ENCODE measurements at places on chromosomes 4 and X. TPM values are rescaled to one million over a fixed set of nuclear protein-coding genes. Genes with fewer than 3 reads are reported as not detected.
A peak's percentile ranks its signal among the peaks of the same experiment; 100 is the strongest.

DNA sequence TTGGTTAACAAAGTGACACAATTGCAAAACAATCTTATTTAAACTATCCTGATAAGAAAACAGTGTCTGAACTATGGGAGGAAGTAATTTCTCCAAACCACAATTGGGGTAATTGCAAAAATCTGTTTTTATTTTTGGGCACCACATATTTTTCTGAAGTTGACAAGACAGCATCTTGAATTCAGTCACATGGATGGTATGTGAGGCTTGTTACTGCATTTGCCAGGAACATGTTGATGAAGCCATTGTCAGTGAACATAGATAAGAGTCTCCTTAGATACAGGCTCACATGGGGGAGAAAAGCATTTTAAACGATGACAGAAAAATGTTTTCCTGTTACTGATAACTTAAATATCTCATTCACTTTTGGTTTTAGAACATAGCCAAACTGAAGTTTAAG is 5.5 kb upstream of the USP53 start:
- DNase-seq = no peak

- DNase-seq = peak; percentile 69
Observed at GRCh38 chr4:57080781-57081650, 29.2 kb downstream of the IGFBP7 start.

- DNase-seq = no peak
Observed at GRCh38 chr4:153521999-153522801, 56.0 kb downstream of the TMEM131L start.

DNA sequence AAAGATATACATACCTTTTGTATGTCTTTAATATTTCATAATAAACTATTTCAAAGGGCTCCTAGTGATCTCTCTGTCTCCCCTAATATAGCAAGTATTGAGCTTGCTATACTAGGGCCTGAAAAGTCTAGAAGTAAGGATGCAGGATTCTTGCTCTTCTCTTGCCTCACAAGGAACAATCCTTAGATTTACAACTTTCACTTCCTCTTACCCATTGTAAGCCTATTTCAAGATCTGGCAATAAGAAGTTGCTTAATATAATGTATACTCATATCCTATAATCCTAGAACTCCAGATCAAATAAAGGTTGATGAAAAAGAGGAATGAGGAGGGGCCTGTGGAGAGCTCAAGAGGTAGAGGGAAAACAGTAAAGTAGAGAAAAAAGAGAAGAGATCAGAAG is 40.8 kb upstream of the CHRDL1 start:
- no peak for DNase-seq

GRCh38 chr4:37803348-37803973 is 23.0 kb upstream of the PGM2 start:
- peak; percentile 61 for DNase-seq

DNA sequence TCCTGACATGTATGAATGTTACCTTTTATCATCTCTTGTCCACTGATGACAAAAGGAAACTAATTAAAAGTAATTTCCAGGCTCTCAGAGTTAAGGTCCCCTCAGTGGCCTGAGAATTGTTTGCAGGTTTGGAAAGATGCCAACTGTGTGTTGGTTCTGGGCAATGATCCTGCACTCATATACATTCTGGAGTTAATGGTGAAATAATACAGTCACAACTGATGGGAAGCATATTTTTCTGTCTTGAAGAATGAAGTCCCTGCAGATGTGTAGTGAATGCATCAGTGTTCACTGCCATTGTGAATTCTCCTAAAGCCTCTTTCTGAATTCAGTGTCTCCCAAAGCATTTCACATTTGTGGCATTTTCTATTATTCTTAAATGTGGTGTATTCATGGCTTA is 238.1 kb upstream of the PPP1R2C start:
- no peak for DNase-seq

DNA sequence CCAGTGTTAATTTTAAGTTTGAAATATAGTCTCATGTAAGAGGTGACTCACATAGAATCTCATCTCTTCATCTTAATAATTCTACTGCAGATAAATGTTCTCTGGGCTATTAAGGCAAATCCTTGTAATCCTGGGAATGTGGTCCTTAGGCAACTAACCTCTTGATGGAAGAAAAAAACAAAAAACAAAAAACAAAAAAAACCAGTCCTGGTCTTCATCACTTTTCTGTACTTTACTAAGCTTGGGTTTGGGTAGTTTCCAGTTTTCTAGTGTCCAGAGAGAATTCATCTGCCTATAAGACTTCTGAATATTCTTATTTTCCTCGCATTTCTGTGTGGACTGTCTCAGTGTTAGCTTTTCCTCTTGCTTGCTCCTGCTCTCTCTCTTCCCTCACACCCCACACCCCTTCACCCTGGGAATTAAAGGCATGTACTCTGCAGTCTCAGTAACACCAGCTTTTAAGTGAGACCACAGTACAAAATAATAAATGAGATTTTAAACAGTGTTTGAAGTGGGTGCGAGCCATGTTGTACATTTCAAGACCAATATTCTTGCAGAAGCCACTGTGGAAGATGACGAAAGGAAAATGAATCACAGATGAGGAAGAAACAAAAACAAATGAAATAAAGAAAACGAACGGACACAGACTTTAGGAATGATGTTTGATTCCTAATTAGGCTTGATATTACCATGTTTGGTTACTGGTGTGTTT is 51.7 kb downstream of the HAND2 start:
- DNase-seq = peak; percentile 34

- DNase-seq = no peak
Observed at GRCh38 chrX:1700757-1701156, 85.9 kb downstream of the ASMT start.

DNA sequence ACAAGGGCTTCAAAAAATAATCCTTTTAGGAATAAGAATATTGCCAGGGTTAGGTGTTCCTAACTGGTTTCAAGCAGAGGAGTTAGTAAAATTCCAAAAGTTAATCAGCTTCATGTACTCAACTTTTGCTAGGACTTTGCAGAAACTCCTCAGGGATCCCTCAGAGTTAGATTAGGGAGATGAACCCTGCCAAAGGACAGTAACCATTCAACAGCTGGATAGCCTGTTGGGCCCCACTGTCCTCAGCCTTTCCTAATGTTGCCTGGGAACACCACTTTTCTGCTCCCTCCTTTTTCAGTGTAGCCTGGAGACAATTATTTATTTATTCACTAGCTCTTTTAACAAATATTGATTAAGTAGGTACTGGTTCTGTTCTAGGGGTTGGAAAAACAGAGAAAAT is 53.8 kb downstream of the NFKB1 start:
- no peak for DNase-seq

- DNase-seq = peak; percentile 66
Observed at GRCh38 chr4:89482251-89482650, 174.7 kb upstream of the GPRIN3 start.

DNA sequence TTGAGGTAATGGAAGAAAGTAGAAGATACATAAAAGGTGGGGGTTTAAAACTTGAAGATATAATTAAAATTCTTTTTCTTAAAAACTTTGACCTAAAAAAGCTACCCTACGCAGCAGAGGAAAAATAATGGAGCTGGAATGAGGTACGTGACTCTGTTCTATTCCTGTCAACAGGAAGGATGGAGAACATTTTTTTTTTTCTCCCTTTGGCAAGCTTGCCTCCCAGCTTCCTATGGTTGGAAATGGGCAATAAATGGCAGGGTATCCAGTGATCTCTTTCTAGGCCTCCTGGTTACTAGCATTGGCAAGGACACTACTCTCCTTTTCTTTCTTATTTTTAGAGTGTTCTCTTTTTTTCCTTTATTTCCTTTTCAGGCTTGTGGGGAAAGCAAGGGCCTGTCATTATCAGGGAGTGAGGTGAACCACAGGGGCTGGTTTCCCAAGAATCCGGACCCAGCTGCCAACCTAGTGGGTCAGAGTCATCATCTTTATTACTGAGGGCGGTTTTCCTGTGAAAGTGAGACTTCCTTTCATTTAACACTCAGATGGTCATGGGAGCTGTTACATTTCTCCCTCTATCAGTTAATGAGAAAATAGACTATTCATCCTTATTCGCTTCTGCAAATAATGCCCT is 224.6 kb downstream of the SPRY1 start:
- DNase-seq = peak; percentile 82

DNA sequence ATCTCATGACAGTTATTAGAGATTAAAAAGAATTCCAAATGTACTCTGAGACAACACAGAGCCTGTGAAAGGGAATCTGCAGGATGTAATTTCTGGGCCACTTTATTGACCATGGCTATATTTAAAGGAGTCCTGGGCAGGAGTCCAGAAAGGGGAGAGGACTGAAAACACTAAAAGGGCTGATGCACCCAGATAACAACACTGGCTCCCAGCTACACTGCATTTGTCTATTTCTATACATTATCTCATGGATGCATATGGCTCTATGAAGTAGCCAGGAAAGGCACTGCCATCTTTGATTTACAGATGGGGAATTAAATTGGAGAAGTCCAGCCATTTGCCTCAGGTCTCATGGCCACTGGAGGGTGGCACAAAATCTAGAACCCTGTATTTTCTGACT is 56.0 kb downstream of the MED28 start:
- no peak for DNase-seq

DNA sequence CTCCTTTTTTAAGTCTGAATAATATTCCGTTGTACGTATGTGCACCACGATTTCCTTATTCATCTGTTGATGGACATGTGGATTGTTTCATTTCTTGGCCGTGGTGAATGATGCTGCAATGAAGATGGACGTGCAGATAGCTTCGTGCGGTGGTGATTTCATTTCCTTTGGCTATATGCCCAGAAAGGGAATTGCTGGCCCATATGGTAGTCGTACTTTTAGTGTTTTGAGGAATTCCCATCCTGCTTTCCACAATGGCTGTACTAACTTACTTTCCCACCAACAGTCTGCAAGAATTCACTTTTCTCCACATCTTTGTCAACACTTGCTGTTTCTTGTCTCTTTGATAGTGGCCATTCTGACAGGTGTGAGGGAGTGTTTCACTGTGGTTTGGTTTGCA is 12.8 kb downstream of the ZFP42 start:
- peak; percentile 33 for DNase-seq

DNA sequence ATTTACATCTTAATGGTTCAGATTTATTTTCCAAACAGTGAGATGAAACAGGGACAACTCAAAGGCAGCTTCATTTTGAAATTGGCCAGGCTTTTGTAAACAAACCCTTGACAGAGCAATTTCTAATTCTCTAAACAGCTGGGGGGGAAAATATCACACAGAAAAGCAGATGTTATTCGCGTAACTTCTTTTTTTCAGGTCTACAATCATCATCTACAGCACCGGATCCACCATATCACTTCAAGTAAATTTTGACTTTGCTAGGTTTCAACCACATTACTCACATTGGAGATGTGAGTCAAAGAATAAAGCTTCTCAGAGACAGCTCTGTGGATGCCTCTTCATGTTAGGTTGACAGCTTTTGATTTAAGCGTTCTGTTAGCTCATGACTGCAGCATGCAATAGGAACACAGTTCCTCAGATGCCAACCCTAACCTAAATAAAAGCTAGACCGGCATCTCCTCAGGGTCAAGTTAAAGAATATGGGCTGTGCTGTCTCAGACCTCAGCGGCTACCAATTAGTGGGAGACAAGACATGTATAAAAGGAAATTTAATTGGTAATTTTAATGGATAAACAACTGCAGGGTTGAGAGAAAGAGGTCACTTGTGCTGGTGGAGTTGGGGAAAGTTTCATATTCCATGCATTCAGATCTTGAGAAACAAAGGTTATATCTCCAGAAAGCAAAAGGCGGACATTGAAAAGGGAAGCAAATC is 26.8 kb downstream of the AMELX start:
- DNase-seq = no peak

DNA sequence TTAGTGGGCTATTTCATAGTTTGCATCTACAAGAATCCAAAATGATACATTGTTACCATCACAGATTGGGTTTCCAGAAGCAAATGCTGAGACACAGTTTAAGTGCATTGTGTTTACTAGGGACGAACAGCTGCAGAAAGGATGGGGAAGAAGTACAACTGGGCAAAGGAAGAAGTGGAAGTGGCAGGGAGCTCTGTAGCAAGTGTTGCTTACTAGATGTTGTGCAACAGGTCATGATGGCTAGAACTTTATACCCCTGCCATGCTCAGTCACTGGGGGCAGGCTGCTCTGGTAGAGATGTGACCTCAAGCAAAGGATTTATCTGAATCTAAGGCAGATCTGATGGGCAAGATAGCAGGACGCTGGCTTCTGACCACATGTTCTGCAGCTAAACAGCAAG is 76.1 kb upstream of the EMCN start:
- peak; percentile 25 for DNase-seq

- DNase-seq = no peak
Observed at GRCh38 chrX:13235930-13236329, 83.9 kb downstream of the ATXN3L start.

DNA sequence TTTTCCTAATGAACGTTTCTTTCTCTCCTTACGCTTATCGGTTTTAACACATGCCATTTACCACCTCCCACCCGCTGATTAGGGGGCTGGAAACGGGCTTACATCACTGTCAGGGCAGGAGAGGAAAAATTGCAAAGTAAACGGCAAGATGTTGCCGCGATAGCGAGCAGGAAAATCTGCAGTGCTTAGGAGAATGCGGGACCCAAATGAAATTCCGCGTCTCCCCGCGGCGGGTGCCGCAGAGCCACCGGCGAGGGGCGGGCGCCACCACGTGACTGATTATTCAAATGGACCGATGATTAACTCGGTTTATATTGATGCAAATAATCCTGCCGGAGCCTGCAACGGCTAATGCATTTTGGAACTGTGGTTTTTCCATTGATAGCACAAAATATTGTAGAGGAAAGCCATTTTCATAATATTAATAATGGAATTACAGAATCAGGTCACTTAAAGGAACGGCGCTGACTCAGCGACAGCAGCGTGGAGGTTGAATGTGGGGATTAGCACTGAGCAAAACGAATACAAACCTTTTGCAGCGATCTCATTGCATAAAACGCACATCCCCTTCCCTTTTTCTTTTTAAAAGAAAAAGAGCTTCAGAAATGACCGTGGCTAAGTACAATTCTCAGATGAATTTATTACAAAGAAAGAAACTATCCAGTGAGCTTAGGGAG is 224.2 kb downstream of the STIM2 start:
- DNase-seq = peak; percentile 16

GRCh38 chr4:47577779-47578553 is 92.9 kb downstream of the ATP10D start:
- peak; percentile 53 for DNase-seq

DNA sequence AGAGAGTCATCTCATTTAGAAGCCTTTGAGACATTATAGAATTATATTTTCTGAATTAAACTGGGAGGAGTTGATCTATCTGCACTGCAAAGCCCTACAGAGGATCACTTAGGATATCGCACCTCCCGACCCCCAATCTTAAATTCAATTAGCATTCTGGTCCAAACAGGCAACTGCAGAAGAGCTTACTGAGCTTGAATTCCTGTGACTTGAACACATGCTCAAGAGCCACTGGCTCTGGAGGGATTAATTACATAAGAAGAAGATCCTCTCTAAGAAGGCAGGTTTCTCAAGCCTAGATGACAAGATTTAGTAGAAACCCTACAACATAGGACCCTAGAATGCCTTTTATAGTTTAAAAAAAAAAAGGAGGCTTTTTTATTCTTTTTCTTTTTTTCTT is 548.9 kb downstream of the ARAP2 start:
- no peak for DNase-seq

GRCh38 chr4:118221227-118221800 is 131.5 kb downstream of the PRSS12 start:
- no peak for DNase-seq

Gene IL15
- 6.0 TPM for total RNA-seq

Gene TREX2
- 1.5 TPM for total RNA-seq

Gene PAGE4
- not detected for total RNA-seq

Gene ABLIM2
- 4.0 TPM for total RNA-seq

Gene FAT4
- total RNA-seq = 9.7 TPM

Gene FAM236D
- not detected for total RNA-seq
